ENCODE measurements at places on chromosomes 2 and 18.

DNA sequence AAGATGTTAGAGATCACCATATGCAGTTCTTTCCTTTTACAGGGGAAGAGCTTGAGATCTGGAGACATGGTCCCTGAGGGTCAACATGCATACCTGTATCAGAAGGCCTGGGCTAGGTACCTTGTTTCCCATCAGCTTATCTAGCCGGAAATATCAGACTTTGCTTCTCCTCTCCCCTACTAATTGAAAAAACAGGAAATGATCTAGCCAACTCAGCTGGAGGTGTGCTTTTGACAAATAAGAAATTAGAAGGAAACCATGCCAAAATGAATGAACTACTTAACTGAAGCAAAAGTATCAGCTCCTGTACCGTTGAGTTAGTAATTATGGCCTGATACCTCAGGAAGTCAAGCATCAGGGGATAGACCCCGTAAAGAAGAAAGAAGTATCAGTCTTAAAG, 20.4 kb downstream of the PKP4 start:
- DNase-seq: no peak

DNA sequence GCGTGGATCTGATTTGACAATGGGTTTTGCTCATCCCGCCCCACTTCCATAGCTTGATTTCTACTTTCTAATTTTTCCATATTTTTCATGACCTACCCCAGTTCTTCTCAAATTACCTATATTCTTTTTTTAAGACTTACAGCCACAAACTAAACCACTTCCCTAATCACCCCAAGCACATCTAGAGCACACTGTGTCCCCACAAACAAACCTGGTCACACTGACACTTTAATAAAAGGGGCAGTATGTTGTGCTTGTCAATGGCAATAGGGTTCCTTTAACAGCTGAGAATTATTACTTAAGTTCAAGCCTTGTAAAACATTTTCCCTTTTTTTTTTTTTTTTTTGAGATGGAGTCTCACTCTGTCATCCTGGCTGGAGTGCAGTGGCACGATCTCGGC, 47.1 kb downstream of the MREG start:
- DNase-seq: no peak

- DNase-seq: no peak
Measured at GRCh38 chr2:196592331-196592910, 47.1 kb upstream of the CCDC150 start.

DNA sequence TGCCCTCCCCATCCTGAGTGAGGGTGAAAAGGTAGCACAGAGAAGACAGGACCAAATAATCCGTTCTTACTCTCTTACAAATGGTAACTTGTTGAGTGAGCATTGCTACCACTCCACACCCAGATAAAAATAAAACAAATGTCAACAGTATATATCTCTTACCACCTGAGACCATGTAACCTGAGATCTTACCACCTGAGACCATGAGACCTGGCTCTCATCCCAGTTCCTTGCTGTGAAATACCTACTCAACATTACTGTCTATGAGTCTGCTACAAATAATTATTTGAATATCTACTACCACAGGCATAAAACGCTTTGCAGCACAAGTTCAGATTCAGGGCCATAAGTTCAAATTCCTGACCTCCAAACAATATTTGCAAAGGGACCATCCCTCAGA, 234.7 kb downstream of the C1D start:
- DNase-seq: no peak

- no peak for DNase-seq
Measured at GRCh38 chr2:235898766-235899165, 269.4 kb downstream of the GBX2 start.

- DNase-seq: no peak
Measured at GRCh38 chr2:119158563-119159347, at the start of gene C1QL2. Gene C1QL2 (minus strand): TSS chr2:119158751. CDS start chr2:119158269, 482 bp downstream.

- peak; percentile 32 for DNase-seq
Measured at GRCh38 chr2:176554101-176555048, 285.1 kb downstream of the MTX2 start.

DNA sequence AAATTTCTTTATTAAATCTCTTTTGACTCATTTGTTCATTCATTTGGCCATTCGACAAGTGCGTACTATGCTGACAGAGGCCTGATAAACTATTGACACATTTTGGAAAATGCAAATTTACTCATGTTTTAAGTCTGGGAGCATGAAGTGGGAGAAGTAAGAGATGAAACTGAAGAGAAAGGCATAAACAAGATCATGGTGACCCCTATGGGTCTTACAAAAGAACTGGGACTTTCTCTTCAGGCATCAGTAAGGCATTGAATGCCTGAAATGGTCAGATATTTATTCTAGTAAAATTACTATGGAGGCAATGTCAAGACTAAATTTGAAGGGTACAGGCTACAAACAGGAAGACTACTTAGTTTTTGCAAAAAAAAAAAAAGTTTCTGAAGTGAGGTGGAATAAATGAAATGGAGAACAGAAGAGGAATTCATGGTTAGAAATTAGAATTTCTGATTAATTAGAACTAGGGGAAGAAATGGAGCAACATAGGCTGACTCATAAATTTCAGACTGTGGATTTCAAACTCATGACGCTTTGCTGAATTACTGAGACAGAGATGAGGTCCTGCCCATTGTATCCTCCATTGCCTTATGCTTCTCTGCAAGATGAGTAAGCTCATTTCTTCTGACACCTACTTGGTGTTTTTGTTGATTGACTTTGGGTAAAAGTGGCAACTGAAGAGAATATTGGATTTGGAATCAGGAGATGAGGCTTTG, 32.7 kb downstream of the VSNL1 start:
- peak; percentile 13 for DNase-seq

GRCh38 chr2:82491591-82491990, 1967.5 kb downstream of the SUCLG1 start:
- DNase-seq: no peak

DNA sequence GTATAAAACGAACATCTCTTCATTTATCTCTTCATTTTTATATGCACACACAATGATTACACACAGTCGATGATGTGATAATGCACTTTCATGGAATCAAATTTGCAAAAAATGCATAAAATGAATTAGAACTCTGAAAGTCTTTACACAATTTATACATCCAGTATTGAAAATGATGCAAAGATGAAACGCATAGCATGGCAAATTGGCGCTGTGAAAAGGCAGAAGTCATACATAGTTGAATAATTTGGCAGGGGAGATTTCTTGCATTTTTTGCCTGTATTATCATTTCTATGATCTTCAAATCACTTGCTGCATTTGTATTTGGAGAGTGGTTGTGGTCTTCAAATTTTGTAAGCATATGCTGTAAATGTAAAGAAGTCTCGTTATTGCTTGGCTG, 150.7 kb upstream of the LGALSL start:
- no peak for DNase-seq

GRCh38 chr18:60259052-60259681, 113.4 kb downstream of the MC4R start:
- no peak for DNase-seq

- no peak for DNase-seq
Measured at GRCh38 chr2:225581906-225582305, 182.4 kb downstream of the NYAP2 start.

DNA sequence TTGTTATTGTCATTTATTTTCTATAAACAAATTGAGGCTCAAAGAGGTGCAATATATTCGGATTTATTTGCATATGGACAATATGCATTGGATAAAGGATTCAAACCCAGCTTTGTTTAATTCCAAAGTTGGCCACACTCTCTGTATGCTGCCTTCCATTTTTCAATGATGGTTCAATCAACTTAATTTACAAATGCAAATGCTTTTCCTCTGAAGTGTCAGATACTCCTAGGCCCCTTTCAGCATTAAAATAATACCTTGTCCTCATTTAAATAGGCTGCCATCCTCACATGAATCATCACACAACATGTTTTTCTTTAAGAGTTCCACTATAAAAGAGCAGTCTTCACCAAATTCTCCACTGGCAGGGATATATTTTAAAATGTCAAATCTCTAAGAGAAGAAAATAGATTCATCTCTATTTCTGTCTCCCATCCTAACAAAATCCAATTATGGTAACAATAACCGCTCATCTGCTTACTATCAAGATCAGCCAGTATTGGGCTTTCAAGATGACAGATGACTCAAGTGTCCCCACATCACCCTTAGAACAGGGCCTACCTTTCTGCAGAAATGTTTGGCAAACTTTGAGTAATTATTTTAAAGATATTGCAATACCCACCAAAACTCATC, 114.8 kb downstream of the SCG2 start:
- no peak for DNase-seq

DNA sequence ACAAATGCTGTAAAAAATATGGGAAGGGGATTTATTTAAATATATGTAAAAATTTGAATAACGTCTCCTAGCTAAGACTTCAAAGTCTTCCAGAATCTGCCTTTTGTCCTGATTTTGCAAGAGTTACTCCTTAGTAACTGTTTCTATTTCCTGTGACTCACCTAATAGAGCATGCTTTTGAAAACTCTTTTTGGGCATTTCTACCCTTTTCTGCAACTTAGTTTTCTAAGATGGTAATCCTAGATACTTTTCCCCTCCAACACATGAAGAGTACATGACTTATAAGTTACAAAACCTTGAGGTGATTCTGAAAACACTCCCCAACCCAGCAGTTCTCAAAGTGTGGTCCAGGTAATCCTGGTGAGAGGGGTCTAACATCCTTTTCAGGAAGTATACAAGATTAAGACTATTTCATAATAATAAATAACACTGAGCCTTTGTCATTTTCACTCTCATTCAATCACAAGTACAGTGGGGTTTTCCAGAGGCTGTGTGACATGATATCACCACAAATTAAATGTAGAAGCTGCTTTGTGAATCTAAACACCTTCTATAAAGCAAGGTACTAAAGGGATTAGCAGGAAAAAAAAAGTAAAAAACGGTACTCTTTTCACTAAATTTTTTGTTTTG, 31.9 kb downstream of the PPP4R3B start:
- DNase-seq: no peak

DNA sequence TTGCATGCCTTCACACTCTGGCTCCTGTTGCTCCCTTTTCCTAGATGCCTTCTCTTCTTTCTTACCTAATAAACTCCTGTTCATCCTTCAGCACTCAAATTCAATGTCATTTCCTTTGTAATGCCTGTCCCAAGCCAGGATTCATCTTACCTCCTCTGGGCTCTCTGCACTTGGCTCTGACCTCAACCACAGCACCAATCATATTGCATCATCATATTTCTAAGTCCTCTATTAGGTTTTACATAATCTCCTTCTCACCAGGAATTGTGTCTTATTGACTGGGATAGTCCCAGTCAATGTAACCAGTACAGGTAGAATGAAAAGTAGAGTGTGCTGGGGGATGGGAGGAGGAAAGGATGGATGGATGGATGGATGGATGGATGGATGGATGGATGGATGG, 187.1 kb downstream of the NRP2 start:
- DNase-seq: no peak

DNA sequence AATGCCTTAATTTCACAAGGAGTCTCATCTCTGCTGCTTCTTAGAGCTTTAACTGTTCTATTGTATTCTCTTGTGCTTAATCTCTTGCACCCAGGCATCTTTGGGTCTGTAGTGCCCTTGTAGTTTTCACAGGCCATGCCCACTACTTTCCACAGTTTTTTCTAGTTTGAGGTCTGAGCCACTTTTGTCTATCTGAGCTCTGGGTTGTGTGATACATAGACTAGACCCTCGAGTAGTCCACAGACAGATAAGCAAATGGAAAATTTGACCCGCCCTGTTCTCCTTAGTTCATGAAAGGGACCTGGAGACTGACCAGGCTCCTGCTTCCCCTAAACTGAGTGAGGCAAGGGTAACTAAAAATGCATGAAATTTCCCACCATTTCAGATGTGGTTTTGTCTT, 466.8 kb upstream of the ZEB2 start:
- DNase-seq: no peak

All from large intestine (tissue), 12 donors.